Brain (organoid and tissue), 16 donors: ENCODE measurements at places on chromosomes 5 and 9. TPM values are rescaled to one million over a fixed set of nuclear protein-coding genes. Genes with fewer than 3 reads are reported as not detected.

Gene SLC1A3
- 202 TPM for polyA plus RNA-seq

GRCh38 chr5:116343961-116344360 lies 230.7 kb downstream of the SEMA6A start:
- no peak for DNase-seq

GRCh38 chr9:109411069-109411761 lies 86.9 kb downstream of the PTPN3 start:
- DNase-seq = no peak

GRCh38 chr9:116855881-116856662 lies 169.0 kb downstream of the TRIM32 start:
- no peak for DNase-seq

GRCh38 chr5:97923496-97923895 lies 740.4 kb upstream of the RIOK2 start:
- DNase-seq = no peak

- no peak for DNase-seq
Measured at GRCh38 chr9:95880021-95880690, 4.7 kb downstream of the ERCC6L2 start.

GRCh38 chr9:38361473-38361850 lies 31.0 kb upstream of the ALDH1B1 start:
- DNase-seq = peak; percentile 39

Gene LCN1
- not detected for polyA plus RNA-seq

DNA sequence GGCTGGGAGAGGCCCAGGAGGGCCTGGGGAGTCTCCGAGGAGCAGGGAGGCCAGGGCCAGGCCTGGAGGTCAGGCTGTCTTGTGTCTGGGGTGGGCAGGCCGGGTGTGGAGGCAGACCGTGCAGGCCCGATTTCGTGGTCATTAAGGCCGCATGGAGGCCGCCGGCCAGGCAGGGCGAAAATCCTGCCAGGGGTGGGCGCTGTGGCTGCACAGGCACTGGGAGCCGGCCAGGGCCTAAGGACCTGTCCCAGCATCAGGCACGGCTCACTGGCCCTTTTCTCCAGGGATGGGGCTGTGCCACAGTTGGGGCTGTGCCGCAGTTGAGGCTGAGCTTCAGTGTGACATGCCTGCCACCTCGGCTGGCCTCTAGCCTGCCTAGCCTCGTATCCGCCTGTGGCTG lies 35.9 kb downstream of the ASS1 start:
- no peak for DNase-seq

DNA sequence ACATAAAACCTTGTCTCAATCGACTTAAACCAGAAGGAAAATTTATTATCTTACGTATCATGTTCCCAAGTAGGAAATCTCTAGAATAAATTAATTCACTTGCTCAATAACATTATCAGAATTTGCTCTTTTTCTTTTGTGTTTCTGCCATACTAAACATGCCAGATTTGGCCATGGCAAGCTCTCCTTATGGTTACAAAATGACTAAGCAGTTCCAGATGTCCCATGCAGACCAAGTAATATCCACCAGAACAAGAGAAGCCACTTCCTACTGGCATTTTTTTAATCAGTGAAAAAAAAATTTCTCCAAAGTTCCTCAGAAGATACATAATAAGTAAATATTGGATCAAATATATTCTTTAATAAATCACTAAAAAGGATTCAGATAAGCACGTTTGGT lies 25.2 kb upstream of the ADAMTS6 start:
- DNase-seq = no peak

Gene CCL27
- polyA plus RNA-seq = 1.4 TPM

Gene GABBR2
- polyA plus RNA-seq = 14.3 TPM

DNA sequence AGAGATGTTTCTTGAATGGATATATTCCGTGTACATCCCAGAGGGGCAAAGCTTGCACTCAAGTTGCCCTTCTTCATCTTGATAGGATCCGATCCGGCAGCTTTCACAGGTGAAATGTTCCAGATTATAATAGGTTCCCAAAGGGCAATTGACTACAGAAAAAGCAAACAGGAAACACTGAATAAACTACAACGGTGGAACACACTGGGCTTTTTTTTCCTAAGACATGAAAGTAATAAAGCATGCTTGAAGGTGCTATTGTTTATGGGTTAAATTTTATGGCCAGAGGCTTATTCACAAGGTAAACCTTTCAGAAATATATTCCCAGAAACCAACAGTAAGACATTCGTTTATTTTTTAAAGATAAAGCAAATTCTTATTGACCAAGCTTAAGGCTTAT lies 110.6 kb downstream of the SVEP1 start:
- no peak for DNase-seq

GRCh38 chr5:3346111-3346820 lies 249.4 kb upstream of the IRX1 start:
- no peak for DNase-seq

- DNase-seq = no peak
Measured at GRCh38 chr5:156339139-156339841, 12.3 kb downstream of the SGCD start.

GRCh38 chr5:139657363-139658321 lies 9.5 kb downstream of the CXXC5 start:
- DNase-seq = no peak

DNA sequence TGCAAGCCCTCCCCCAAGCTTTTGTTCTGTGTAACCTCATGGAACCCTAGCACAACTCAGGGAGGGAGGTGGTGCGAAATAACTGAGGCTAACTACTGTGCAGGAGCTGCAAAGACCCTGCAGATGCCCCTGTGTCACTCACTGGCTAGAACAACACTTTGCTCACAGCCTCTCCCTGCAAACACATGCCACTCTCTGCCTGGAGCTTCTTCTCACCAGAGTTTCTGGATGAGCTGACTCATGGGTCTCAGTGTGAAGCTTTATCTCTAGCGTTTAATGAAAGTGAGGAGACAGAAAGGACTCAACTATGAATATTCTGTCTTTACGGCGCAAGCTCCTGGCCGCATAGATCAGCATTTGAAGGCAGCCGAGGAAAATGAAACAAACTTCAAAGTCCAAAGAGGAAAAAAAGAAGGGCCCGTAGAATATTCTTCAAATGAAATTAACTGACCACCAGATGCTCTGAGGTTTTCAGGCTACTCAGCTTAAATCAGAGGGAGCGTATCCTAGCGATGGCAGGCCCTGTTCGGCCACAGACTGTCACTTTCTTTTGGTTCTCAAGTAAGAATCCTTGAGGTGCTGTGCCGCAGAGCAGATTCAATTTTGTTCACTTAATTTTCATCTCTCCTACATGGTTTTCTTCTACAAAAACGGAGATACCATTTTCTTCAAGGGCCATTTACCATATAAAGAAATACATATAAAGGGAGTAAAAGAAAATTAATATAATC lies 77.7 kb upstream of the TAS2R1 start:
- no peak for DNase-seq

Gene IL31RA
- not detected for polyA plus RNA-seq

GRCh38 chr5:54093081-54093492 lies 217.3 kb downstream of the ARL15 start:
- no peak for DNase-seq

- DNase-seq = no peak
Measured at GRCh38 chr5:80655231-80655774, 520 bp upstream of the DHFR start.

DNA sequence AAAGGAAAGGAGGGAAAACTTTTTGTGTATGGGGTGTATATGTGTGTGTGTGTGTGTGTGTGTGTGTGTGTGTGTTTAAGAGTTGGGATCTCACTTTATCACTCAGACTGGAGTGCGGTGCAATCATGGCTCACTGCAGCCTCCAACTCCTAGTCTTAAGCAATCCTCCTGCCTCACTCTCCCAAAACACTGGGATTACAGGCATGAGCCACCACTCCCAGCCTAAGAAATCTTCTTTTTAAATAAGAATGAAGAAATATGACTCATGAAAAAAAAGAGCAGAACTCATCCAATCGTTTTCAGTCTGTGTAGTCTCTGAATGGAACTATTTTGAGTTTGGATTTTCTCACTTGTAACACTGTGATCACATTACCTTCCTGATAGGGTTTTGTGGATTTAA lies 601.5 kb downstream of the ACTL7B start:
- DNase-seq = no peak

GRCh38 chr9:79969393-79970145 lies 397.8 kb downstream of the TLE4 start:
- DNase-seq = peak; percentile 54

DNA sequence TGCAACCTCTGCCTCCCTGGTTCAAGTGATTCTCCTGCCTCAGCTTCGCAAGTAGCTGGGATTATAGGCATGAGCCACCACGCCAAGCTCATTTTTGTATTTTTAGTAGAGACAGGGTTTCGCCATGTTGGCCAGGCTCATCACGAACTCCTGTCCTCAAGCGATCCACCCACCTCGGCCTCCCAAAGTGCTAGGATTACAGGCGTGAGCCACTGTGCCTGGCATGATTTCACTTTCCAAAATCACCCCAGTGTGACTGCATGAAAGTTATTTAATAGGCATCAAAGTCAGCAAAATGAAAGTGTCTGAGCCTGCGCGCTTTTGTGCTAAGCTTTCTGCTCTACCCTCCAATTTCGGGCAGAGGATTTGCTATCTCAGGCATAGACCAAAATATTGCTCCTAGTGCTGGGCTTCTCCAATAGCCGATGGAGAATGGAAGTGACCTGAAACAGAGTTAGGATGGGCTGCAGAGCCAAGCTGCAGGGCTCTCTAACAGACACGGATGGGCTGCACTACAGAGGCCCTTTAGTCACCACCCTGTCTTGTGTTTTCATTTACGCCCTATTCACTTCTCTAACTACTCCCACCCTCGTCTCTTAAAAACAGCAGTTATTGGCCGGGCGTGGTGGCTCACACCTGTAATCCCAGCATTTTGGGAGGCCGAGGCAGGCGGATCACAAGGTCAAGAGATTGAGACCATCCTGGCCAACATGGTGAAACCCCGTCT lies 44.3 kb downstream of the RETREG1 start:
- no peak for DNase-seq
